NCI-H82 (cell line): ENCODE measurements at places on chromosomes 4 and X.

DNA sequence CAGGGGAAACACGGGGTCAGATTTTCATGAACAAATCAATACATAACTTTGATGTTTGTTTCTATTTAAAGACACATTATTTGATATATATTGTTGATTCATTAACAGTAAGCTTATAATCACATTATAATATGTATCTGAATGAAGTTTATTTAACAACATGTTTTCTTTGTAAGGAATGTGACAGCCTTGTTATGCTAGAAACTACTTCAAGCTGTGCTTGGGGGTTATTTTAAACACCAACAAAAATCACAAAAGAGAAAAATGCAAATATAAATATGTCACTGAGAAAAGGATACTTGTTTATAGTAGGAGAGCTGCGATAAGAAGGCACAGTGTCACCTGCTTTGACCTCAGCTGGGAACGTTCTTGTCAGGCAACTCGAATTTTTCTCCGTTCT, 354.6 kb upstream of the AGA start:
- no peak for DNase-seq

- DNase-seq, result no peak
Measured at GRCh38 chr4:121788896-121789295, 12.2 kb upstream of the EXOSC9 start.

DNA sequence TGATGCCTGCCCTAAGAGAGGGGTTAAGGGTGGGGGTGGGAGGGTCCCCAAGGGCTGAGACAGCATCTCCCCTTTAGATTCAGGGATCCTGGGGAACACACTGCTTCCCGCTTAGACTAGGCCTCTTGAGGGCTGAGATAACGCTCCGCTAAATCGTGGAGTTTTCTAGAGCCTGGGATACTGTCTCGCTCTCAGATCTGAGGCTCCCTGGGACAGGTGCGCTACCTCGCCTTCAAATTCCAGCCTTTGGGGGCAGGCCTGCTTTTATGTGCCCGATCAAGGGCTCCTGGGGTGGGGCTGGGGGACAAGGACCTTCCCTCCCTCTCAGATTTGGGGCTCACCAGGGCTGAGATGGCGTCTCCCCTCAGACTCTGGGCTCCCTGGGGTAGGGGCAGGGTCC, 440 bp upstream of the ARHGAP36 start:
- no peak for DNase-seq

GRCh38 chr4:41507291-41507947, 30.5 kb upstream of the LIMCH1 start:
- DNase-seq, result no peak

GRCh38 chr4:87356832-87357526, 34.0 kb downstream of the HSD17B11 start:
- DNase-seq, result no peak

- DNase-seq, result no peak
Measured at GRCh38 chr4:142539796-142540482, 306.2 kb downstream of the INPP4B start.

DNA sequence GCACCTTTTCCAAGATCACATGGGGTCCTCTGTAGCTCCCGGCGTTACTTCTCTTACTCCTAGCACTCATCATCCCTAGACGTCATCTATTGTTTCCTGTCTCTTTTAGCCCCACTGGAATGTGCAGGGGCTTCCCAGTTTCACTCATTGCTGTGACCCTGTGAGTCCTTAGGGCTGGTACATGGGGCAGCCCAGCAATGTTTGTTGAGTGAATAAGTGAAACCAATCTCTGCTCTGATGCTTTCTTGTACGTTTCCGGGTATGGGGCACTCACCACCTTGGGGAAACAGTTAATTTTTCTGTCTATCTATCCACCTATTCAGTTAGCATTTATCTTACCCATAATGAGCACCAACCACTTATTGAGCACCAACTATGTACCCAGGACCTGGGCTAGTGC, 16.1 kb downstream of the MSX1 start:
- no peak for DNase-seq

DNA sequence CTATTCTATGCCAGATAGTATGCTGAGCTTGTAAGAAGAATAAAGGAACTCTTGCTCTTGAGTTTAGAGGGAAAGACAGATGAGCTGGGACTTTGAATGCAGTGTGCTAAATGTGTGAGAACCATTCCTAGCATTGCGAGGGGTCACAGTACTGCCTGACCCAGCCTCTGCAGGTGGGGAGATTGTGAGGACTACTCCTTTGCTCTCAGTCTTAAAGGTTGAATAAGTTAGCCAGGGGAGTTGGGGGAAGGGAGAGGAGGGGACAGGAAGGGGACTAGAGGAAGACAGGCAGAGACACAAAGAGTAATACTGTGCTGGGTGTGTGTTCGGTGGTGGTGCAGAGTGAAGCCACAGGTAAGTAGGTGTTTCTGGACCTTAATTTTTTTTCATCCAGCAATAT, 41.7 kb downstream of the DCUN1D4 start:
- no peak for DNase-seq

GRCh38 chr4:1802151-1802715, 9.1 kb downstream of the FGFR3 start:
- DNase-seq, result peak; percentile 63

GRCh38 chr4:10069075-10069642, 47.4 kb downstream of the WDR1 start:
- no peak for DNase-seq

DNA sequence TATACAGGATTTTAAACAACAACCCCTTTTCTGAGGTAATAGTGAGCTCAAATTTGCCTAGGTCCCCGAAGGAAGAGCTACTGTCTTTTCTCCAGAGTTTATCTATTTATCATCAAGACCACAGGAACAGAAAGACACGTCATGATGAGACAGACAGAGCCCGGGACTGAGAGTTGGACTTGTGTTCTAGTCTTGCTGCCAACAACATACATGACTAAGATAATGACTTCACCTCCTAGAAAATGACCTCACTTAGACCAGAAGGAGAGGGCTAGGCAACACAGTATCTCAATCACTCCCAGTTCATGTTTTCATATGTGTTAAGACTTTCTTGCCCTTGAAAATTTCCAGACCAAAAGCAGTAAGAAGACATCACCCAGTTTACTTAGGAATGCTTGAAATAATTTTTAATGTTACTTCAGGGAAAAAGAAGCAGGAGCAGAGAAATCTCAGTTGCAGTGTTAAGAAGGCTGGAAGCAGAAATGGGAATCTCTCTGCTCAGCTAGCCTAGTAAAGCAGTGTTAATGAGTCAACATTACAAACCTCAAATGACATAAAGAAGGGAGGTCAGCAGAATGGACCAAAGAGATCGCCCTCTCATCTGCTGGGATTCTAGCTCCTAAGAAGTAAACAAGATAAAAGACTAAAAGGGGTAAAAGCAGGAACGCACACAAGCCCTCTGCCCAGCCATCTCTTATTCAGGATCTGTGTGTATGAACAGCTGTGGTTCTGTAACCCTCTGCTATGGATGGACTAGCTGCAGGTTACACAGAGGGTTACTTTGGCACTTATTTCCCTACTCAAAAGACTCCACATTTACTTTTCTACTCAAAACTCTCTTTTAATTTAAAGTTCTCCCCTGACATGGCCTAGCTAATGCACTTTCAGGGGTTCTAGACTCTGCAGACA, 24.8 kb downstream of the PDGFC start:
- DNase-seq, result peak; percentile 60

- DNase-seq, result no peak
Measured at GRCh38 chrX:140391313-140391712, 113.6 kb downstream of the SOX3 start.

DNA sequence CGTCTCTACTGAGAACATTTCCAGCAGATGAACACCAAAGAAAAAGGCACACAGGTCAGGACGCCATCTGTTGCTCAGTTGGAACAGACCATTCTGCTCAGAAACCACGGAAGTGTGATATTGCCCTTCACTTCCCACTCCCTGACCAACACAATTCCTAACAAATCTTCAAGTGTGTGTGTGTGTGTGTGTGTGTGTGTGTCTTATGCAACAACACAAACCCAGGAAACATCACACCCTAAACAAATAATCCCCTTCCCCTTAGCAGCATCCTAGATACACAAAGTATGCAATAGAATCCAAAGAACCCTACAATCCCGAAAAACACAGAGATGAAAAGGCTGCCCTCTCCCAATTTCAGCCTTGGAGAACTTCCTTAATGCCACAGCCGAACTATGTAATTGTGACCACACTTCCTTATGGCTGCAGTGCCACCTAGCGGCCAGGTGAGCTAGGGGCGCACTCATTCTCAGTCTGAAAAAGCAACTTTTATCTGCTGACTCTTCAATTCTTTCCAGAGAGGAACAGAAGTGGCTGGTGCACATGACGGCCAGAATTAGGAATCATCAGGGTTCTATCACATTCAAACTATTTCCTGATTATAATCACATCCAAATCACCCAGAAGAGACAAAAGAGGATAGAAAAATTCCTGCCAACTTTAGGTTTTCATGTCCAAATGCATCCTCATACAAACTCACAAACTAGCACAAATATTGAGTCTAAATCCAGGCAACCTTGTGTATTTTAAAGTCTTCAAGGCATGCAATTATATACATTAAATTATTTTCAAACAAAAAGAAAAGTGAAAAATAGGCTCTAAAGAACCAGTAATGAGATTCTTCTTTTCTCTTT, 164.9 kb downstream of the DHX15 start:
- DNase-seq, result peak; percentile 80

DNA sequence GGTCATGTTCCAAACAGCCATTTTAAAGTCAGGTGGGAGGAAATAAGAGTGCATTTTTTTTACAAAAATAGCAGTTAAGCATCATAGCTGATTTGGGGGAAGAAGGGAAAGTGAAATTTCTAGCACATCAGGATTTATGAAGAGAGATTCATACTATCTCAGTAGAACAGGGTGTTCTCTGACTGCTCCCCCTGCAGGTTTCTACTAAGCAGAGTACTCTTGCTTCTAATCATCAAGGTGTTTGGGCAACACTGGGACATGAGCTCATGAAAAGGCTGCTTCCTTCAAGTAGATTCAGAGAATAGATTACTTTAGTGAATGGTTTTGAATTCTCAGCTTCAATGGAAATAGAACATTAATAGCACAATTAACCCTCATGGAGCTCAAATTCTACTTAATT, 591.4 kb upstream of the PCDH10 start:
- DNase-seq, result peak; percentile 21

DNA sequence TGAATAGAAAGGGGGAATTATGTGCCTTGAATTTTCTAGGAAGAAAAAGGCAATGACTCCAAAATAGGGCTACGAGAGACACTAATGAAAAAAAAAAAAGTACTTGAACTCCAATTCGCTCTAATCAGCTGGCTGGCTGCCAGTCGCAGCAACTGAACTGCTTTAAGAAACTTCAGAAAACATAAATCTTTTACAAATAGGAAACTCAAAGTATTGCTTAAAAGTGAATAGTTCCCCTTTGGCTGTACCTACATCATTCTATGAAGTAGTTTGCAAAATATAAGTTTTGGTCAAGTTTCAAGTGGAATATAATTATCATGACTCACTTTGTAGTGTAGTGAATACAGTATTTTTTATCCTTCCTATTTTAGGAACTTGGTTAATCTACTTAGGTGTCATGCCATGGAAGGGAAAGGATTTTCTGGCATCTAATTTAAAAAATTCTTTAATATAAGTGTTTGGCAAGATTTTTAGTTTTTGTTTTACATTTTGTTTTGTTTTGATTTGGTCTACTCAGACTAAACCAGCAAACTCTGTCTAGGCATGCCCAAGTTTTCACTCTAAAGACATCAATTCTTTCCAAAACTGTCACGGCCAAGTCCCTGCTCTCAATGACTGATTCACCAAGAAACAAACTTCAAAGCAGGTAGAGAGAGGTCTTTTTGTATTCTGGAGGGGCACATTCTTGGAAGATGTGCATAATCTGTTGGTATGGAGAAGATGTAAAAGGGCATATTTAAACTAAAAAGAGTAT, 382.4 kb upstream of the GALNT7 start:
- DNase-seq, result no peak

GRCh38 chr4:185470501-185471195, 885 bp downstream of the CCDC110 start:
- DNase-seq, result peak; percentile 64

DNA sequence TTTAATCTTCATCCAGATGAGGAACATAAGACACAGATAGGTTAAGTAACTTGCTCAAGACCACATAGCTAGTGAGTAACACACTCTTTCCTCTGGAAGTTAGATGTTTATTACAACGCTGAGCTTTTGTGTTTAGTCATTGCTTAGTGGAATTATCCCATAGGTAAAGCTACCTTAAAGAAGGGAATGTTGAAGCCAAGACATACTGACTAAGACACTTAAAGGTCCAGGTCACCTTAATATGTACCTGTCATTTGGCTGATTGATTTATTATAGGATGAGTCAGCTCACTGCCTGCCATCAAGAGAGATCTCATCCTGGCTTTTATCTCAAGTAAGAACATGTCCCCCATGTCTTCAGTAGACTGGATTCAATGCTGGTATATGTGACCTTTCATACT, 53.4 kb downstream of the KDR start:
- no peak for DNase-seq

- peak; percentile 84 for DNase-seq
Measured at GRCh38 chr4:140884431-140885058, 128.4 kb upstream of the TBC1D9 start.

DNA sequence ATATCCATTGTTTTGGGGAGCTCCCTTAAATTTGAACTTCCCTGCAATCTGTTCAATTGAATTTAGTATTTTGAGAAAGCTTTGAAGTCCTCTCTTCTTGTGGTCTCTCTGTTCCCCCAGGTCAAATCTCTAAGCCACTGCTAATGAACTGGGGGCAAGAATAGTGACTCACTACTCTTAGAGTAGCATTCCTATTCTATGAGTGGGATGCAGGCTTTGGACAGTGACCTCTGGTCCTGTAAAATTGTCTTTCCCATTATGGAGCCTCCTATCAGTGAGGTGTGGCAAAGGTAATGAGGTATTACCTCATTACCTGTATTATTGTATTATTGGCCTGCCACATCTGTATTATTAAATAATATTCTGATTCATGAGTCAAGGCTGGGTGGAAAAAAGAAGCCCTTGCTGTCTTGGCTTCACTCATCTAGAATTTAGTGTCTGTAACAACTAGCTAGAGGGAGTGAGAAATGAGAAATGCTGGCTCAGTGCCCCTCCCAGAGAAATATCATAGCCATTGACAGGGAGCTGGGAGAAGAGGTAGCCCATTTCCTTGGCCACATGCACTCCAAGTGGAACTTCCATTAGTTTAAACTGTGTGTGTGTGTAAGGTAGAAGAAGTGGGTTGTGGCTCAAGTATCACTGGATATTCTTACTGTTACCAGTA, 393.9 kb upstream of the CTSO start:
- DNase-seq, result no peak

GRCh38 chr4:2647403-2648158, 108.6 kb downstream of the TNIP2 start:
- DNase-seq, result no peak

DNA sequence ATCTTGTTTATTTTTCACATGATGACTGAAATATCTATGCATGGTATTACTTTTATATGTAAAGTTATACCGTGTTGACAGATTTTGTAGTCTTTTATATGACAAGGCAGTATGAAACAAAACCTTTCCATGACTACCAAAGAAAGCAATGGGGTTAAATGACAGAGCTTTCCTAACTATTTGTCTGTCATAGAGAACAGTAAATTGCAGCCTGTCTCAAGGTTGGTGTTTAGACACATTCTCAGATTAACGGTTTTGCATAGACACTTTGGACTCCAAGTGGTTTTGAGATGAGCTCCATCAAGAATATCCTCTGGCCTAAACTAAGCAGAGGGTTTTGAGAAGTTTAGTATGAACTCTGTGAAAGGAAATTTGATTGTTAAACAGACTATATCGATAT, 180.7 kb upstream of the TENM3 start:
- no peak for DNase-seq
